ENCODE measurements at places on chromosomes 16 and 17.

- no peak for ATAC-seq
These were observed 6.1 kb downstream of the HAPSTR1 start for GRCh38 chr16:9097266-9098219.

DNA sequence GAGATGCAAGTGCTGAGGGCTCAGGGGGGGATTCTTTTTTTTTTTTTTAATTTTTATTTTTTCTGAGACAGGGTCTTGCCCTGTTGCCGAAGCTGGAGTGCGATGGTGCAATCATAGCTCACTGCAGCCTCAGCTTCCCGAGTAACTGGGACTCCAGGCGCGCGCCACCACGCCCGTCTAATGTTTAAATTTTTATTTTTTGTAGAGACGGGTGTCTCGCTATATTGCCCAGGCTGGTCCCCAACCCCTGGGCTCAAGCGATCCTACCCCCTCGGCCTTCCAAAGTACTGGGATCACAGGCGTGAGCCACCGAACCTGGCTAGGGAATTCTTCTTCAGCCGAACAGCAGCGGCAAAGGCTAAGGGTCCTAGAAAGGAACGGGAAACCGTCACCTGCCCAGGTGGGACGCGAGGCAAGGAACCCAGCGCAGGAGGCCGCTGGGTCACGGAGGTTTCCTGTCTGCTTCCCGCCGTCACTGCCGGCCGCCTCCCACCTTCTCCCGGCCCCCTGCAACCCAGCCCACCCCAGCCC, 13.3 kb upstream of the OR1F1 start:
- ATAC-seq: no peak

DNA sequence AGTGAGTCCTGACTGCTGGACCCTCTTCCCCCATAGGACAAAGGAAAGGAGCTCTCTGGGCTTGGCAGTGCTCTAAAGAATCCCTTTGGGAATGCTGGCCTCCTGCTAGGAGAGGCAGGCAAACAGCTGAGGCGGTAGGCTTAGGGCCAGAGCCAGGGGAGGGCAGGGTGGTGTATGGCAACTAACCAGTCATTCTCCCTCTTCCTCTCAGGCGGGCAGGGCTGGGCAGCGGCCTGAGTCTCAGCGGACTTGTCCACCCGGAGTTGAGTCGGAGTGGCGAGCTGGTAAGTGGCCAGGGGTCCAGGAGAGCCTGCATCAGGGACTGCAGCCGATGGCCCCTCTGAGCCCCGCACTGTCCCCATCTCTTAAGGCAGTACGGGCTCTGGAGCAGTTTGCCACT, 4.4 kb downstream of the ACADVL start:
- no peak for ATAC-seq

- ATAC-seq: no peak
These were observed 13.5 kb downstream of the SDR42E1 start for GRCh38 chr16:81997738-81998137.

DNA sequence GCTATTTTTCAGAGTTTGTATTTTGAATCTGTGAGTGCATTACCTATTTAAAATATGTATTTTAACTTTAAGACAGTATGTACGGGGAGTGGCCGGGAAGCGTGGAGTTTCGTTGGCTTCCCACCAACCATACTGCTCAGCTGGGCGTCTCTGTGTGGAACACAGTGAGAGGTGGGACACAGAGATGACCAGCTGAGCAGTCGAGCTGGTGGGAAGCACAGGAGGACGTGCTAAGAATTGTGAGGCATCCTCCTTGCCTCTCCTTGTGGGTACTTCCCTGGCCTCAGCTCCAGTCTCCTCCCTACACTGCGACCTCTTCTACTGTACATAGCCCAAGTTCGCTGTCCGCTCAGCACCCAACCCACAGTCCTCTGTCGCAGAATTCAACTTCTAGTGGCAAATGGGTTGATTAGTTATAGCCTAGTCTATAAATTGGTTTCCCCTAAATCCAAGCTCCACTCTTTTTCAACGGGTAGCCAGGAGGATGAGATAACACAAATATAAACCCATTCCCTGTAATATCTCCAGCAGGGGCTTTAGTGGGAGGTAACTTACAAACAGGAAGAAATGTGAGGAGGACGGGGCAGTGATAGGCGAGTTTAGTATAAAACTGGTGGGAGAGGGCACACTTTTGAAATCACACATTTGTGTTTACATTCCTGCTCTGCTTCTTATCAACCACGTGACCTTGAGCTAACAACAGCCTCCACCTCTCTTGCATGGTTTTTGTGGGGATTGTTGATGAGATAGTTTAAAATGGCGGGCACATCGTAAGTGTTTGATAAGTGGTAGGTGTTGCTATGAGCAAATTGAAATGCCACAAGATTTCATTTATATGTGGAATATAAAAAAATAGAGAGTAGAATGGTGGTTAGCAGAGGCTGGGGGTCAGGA, 211.9 kb upstream of the HS3ST3A1 start:
- ATAC-seq: no peak

Data from stimulated activated memory B cell treated with anti-CD40 and anti-IgM and Interleukin-4, amounts not matched to agents 10 μg/mL and 1 μg/mL and 100 μg/mL, for 72 hours (primary cell).